ENCODE measurements at places on chromosomes 1 and 21.

- DNase-seq = no peak
Observed at GRCh38 chr1:168980180-168980579, 126.3 kb upstream of the ATP1B1 start.

- DNase-seq = no peak
Observed at GRCh38 chr1:89581859-89582258, 51.1 kb upstream of the LRRC8C start.

DNA sequence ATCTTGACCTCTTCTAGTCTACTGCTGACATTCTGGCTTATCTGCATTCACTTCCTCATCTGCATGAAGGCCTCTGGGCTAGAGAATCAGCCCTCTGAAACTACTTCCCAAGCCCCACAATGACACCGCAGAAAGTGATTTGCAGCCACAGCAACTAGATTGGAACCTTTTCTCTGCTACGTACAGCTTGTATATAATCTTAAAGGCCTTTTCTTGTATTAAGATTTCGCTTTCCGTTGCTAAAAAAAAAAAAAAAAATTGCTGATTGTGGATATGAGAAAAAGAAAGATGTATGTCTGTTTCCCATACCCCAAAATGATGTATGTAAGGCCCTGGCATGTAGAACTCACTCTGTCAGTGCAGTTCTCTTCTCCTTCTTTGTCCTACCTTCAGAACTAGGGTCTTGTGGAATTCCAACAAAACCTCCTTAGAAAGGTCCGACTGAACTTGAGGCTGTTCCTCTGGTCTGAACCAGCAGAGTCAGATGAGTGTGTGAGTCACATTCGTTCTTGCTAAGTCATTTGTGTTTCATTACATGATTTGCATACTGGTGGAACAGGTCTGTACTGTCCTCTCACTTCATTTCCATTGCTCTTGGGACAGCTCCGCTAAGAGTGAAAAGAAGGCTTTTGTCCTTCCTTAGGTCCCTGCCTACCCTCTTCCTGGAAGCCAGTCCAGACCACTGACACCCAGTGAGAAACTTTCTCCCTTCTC lies 62.7 kb downstream of the PLPP3 start:
- DNase-seq = peak; percentile 60

GRCh38 chr1:237197470-237198425 lies 155.8 kb downstream of the RYR2 start:
- no peak for DNase-seq

GRCh38 chr21:45042664-45043161 lies 31.7 kb upstream of the ADARB1 start:
- no peak for DNase-seq

DNA sequence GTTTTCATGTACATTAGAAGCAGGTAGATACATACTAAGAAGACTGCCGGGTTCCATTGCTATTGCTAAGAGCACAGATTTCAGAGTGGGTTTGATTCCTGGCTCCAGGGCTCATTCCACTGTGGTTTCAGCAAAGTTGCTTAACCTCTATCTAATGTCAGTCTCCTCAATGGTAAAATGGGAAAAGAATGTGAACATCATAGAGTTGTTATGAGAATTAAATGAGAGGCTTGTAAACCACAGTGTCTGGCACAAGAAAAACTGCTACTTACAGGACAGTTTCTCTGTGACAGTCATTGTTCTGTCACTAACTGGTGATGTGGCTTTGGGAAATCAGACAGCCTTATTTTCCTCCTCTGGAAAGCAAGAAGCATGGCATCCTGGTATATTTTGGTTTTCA lies 10.7 kb upstream of the PLXNA2 start:
- DNase-seq = no peak

- DNase-seq = no peak
Observed at GRCh38 chr1:235327559-235328270, at the start of gene ARID4B. Gene ARID4B (minus strand): TSS chr1:235328179. CDS start chr1:235326919, 1,260 bp downstream.

- DNase-seq = no peak
Observed at GRCh38 chr1:150322310-150322709, 977 bp downstream of the PRPF3 start.

GRCh38 chr1:177754603-177755002 lies 215.3 kb downstream of the SEC16B start:
- DNase-seq = no peak

GRCh38 chr1:15958793-15959192 lies 17.1 kb downstream of the ZBTB17 start:
- DNase-seq = no peak

- no peak for DNase-seq
Observed at GRCh38 chr1:46480959-46481646, 8.5 kb upstream of the DMBX1 start.

DNA sequence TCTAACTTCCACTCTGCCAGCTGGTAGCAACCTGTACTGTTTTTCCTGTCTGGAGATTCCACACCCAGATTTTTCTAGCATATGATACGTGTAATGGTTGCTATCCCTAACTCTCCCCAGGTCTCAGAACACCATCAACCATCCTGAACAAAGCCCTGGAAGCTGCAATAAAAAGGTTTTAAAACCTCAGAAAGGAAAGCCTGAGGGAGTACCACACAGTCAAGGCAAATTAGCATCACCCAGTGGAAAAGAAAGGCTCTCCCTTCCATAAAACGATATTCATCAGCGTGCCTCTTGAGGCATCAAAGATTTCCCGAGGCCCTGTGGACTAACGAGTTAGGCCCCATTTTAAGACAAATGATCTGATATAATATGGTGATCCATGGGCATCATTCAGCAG lies 421.0 kb downstream of the ADGRL2 start:
- no peak for DNase-seq

GRCh38 chr1:116397728-116398127 lies 24.7 kb downstream of the ATP1A1 start:
- DNase-seq = no peak

- DNase-seq = peak; percentile 41
Observed at GRCh38 chr1:228144193-228144992, 4.3 kb downstream of the GUK1 start.

- DNase-seq = peak; percentile 14
Observed at GRCh38 chr1:33380811-33381210, 50.1 kb downstream of the PHC2 start.

- peak; percentile 52 for DNase-seq
Observed at GRCh38 chr1:39646232-39647081, 7.0 kb upstream of the HEYL start.

DNA sequence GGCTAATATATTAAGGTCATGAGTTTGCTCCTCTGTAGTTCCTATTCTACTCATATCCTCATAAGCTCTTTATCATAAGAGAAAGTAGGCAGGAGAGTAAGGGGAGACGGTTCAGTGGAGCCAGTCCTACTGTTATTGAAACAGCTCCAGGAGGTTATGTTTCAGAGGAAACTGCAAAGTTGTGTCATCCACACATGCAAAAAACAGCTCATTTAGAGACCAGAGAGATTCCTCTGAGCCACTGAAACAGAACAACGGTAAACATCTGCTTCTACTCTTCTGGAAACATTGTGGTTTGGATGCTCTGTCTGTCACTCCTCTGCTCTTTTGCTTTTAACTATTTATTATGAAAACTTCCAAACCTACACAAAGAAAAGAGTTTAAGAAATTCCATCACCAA lies 66.3 kb upstream of the PPP2R5A start:
- DNase-seq = no peak

GRCh38 chr1:81129776-81130175 lies 671.0 kb upstream of the ADGRL2 start:
- DNase-seq = no peak

- no peak for DNase-seq
Observed at GRCh38 chr1:29280409-29281131, 44.2 kb downstream of the PTPRU start.

GRCh38 chr1:245538671-245539070 lies 383.9 kb downstream of the KIF26B start:
- DNase-seq = no peak
